ENCODE measurements at places on chromosomes 5 and 9. TPM values are rescaled to one million over a fixed set of nuclear protein-coding genes. Genes with fewer than 3 reads are reported as not detected.

GRCh38 chr9:970151-970996, 6.1 kb upstream of the DMRT3 start:
- H3K4me1 ChIP-seq = peaks cover 22% of the 10 kb centered on the region
- H3K27me3 ChIP-seq = peaks cover 61% of the 10 kb centered on the region
- H3K36me3 ChIP-seq = no peaks in the 10 kb centered on the region
- no peak overlapping the region for H3K27ac ChIP-seq

The PCDHGB3 gene
- total RNA-seq = 6.3 TPM

The ARID3C gene
- not detected for total RNA-seq

The SELENOP gene
- 828 TPM for total RNA-seq

GRCh38 chr9:135241381-135242048, 154.0 kb downstream of the OLFM1 start:
- H3K36me3 ChIP-seq = no peaks in the 10 kb centered on the region
- no peak overlapping the region for H3K27ac ChIP-seq
- no peaks in the 10 kb centered on the region for H3K4me1 ChIP-seq
- no peak for DNase-seq
- no peak overlapping the region for H3K4me3 ChIP-seq
- H3K27me3 ChIP-seq = no peaks in the 10 kb centered on the region

The DND1 gene
- total RNA-seq = 0.92 TPM

GRCh38 chr9:113590991-113591898, 127.7 kb downstream of the RGS3 start:
- H3K27ac ChIP-seq = peak overlapping the region; percentile 51
- H3K27me3 ChIP-seq = no peaks in the 10 kb centered on the region
- DNase-seq = peak; percentile 90
- peaks cover 77% of the 10 kb centered on the region for H3K4me1 ChIP-seq
- H3K36me3 ChIP-seq = peaks cover 16% of the 10 kb centered on the region
- no peak overlapping the region for H3K4me3 ChIP-seq

DNA sequence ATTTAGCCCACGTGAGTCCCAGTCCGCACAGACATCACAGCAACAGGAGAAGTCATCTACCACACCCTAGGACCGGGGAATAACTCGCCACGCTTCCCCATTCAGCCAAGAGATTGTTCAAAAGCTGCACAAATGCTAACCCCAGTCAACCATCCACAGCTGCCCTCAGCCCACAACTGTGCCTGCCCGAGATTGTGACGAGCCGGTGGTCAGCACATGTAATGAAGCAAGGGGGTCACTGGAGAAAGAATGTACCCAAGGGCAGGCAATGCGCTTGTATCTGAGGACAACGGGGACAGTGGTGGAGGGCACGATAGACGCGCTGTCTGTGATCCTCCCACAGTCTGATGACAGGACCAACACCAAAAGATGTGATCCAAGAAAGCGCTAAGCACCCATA, 67.8 kb downstream of the COL23A1 start:
- DNase-seq = no peak
- no peak overlapping the region for H3K27ac ChIP-seq
- no peaks in the 10 kb centered on the region for H3K36me3 ChIP-seq
- no peak overlapping the region for H3K4me3 ChIP-seq

DNA sequence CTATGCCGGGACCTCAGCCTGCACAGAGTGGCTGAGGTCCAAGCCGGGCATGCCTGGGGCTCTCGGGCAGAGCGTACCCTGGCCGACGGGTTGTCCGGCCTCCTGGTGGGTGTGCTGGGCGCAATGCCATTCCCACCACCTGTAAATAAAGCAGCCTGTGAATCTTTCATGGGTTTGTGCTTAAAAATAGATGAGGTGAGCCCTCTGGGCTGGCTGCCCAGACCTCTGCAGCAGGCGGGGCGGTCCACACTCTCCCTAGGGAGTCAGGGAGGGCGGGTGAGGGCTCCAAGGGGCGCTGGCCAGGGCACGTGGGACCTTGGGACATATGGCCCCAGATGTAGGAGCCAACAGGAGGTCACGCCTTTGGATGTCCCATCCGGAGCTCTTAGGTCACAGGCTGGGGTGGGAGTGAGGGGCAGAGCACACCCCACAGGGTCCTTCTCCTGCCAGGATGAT, 3.6 kb upstream of the AGPAT2 start:
- no peaks in the 10 kb centered on the region for H3K27me3 ChIP-seq
- H3K4me1 ChIP-seq = peaks cover 70% of the 10 kb centered on the region
- no peaks in the 10 kb centered on the region for H3K36me3 ChIP-seq

GRCh38 chr5:12023614-12024241, 119.5 kb upstream of the CTNND2 start:
- H3K27ac ChIP-seq = no peak overlapping the region
- no peaks in the 10 kb centered on the region for H3K4me1 ChIP-seq
- DNase-seq = no peak
- H3K4me3 ChIP-seq = no peak overlapping the region
- H3K36me3 ChIP-seq = no peaks in the 10 kb centered on the region

- H3K27ac ChIP-seq = no peak overlapping the region
- no peak for DNase-seq
- no peaks in the 10 kb centered on the region for H3K4me1 ChIP-seq
These were observed 369.2 kb upstream of the CCNH start for GRCh38 chr5:87781976-87782375.

The ZNF189 gene
- 12.6 TPM for total RNA-seq

DNA sequence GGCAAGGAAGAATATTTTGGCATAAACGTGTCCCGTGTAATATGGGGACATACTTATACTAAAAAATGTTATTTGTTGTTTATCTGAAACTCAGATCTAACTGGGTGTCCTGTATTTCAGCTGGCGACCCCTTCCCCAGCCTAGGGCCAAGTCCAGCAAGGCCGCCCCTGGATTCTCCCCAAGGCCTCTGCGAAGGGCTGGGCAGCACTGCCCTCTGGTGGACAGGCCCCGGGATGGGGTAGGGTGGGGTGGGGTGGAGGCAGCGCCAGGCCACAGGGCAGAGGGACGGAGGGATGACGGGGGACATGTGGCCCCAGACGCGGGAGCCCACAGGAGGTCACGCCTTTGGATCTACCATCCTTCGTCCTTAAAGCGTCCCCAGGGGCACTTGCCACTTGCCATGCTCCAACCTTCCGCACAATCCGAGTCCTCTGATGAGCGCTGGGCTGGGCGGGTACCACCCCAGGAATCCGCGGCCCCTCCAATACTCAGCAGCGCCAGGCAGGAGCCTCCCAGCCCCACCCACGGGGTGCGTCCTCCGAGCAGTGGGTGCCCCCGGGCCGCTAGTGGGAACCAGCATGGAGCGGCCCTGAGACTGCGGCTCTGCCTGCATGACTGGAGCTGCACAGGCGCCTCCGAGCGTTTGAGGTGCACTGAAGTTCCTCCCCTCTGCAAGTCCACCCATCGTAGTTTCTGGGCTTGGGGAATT, 7.1 kb upstream of the AGPAT2 start:
- H3K4me1 ChIP-seq = peaks cover 65% of the 10 kb centered on the region
- H3K27me3 ChIP-seq = no peaks in the 10 kb centered on the region
- H3K36me3 ChIP-seq = no peaks in the 10 kb centered on the region
- peak overlapping the region; percentile 63 for H3K27ac ChIP-seq
- H3K4me3 ChIP-seq = no peak overlapping the region

The IL6ST gene
- total RNA-seq = 177 TPM
